Effector memory CD4-positive, alpha-beta T cell (primary cell): ENCODE measurements at places on chromosomes 3 and 15.

GRCh38 chr3:24002129-24002528 is 57.0 kb downstream of the NR1D2 start:
- no peak for DNase-seq

DNA sequence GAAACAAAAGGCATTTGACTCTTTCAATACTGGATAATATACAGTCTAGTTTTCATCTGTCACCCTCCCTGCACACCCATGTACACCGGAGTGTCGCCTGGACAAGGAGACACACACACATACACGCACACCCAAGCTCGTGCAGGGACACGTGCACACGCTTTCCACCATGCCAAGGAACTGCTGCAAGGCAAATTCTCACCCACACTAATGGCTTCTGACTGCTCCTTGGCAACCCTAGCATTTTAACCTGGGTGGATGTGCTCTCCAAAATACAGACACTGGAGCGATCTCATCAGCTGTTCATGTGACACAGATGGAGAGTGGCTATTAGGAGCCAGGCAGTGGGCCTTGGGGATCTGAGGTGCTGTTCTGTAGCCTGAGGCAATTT is 61.6 kb downstream of the MEIS2 start:
- no peak for DNase-seq

DNA sequence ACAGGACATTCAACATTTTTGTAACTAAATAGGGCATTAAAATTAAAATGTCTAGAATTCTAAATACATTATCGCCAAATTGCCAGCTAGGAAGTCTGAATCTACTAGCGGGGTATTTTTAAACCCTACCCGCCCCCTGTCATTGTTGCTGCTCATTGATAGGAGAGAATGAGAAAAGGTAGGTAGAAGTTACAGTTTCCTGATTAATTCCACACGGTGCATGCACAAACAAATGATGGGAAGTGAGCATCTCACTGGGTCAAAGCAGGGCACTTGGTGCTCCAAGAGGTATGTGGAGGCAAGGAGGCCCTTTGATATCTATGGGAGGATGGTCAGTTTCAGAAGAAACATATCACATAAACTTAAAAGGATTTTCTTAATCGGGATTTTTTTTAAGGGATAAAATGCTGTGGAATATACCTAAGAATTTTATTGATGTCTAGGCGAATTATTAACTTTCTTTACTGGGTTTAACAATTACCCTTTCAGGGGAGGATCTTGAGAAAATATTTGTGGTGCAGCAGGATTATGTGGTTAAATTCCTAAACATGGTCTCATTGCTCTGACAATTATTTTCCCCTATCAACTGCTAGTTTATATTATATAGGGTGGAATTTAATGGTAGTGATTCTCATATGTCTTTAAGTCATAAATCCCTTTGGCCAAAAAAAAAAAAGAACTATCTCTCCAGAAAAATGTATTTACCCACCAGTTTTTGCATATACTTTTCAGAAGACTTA is 236.0 kb upstream of the GOLGA6L4 start:
- no peak for DNase-seq

DNA sequence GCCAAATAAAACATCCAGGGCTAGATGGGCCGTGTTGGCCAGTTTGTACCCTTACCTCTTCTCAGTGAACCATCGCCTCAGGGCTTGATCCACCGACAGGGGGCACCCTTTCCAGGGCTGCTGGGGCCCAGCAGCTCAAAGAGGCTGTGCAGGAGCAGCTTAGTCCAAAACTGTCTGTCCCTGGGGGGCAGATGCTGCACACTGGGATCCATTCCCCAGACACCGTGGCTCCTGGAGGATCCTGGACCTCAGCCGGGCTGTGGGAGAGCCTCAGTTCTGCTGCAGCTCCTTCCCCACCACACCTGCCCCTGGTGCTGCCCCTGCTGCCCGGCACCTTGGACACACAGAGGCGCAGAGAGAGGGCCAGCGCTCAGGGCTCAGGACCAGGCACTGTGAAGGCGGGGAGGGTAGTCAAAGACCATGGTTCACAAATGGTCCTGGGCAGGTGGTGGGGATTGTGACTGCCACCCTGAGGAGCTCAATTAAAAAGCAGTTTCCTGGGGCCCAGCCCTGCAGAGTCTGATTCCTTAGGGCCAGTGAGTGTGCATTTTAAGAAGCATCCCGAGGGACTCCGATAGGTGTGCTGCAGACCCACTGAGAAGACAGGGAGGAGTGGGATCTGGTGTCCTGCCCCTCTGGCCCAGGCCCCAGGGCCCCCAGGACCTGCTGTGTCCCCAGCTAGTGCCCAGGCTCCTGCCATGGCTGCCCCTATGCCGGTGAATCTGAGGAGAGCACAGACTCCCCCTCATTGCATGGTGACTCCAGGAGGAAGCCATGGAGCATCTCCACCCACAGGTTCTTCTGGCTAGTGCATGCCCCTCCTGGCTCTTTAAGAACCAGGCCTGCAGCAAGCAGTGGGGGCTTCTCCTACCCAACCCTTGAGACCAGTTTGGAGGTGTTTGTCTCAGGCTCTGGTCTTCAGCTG is 86.5 kb upstream of the PRR20G start:
- DNase-seq = no peak

- no peak for DNase-seq
Measured at GRCh38 chr3:69485489-69485888, 99.6 kb upstream of the FRMD4B start.
